Left ventricle myocardium superior (tissue), 1 donor: ENCODE measurements at places on chromosomes 5 and 9. TPM values are rescaled to one million over a fixed set of nuclear protein-coding genes. Genes with fewer than 3 reads are reported as not detected.

NRG2 gene
- 1.9 TPM for total RNA-seq

SPATA31E1 gene
- total RNA-seq: not detected

FSTL4 gene
- total RNA-seq: not detected

PGM5 gene
- total RNA-seq: 150 TPM
